ENCODE measurements at places on chromosomes 11 and 22.

GRCh38 chr11:43770173-43770572 is 89.6 kb downstream of the HSD17B12 start:
- DNase-seq, result no peak

DNA sequence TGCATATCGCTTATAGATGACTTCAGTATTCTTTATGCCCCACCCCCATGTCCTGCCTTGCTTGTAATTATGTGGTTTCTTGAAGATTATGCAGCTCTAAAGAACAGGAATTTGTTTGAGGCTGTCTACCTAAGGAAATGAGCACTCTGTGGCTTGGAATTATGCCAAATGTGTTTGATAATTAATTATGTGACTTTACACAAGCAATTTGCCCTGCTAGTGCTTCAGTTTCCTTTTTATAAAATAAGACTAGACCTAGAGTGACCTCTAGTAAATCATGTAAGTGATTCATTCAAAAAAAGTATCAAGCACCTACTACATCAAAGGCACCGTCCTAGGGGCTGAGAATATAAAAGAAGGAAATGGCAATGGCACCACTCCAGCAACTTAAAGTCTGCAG is 491.5 kb upstream of the KIRREL3 start:
- DNase-seq, result no peak

DNA sequence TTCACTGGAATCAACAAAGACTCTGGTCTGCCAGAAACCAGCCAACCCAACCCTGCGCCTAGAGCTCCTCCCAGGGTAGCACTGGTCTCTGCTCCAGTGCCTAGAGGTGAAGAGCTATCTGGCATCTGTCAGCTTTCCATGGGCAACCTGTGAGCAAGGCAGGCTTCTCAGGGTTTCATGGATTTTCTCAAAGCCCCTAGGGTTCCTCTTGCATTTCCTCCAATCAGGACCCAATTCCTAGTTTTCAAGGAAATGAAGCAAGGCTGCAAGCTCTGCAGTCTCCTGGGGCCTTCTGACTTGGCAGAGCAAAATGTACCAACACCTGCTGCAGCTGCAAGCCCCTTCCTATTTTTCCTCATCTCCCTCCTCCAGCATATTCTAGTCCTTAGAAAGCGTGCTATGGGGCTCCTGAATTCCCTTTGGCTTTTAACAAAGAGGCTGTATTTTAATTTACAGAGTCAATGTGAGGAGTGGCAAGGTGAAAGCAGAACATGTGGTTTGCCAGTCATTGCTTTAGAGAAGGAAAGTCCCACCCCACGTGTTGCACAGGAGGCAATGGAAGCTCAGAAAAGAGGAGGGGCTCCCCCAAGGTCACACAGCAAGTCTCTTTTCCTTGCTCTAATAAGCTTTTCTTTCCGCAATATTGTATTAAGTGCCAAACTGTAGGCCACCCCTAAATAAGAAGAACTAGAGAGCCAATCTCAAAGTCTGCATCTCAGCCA is 33.0 kb upstream of the RIC3 start:
- no peak for DNase-seq

- no peak for DNase-seq
These were observed 88.2 kb upstream of the LDLRAD3 start for GRCh38 chr11:35855671-35856070.

DNA sequence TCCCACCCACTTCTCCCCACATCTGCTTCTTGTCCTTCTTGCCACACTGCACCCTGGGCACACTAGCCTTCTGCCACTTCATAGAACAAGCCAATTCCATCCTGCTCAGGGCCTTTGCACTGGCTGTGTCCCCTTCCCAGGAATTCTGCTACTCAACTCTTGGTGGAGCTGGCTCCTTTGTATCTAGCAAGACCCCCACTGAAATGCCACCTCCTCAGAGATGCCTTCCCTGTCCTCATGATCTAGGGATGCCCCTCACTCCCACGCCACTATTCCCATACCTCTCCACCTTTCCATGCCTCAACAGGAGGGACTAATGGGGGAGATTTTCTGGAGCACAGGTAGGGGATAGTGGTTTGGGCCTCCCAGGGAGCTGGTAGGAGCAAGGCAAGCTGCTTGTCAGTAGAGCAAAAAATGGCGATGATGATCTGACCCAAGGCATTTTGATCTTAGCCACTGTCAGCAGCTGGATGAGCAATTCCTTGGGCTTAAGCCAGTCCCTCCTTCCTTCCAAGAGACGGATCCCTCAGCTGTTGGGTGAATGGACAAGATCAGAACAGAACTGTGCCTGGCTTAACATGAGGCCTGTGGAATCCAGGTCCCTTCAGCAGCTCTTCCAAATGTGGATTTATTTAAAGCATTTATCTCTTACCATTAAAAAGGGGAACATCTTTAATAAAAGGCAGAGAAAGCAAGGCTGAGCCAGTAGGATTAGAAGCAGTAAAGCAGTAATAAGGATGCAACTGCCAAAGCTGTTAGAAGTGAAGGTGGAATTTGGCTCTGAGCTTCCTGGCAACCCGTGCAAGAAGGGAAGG is 4.0 kb upstream of the PRDM11 start:
- peak; percentile 2 for DNase-seq

- peak; percentile 60 for DNase-seq
These were observed 726 bp downstream of the ST3GAL4 start for GRCh38 chr11:126355926-126356897.

DNA sequence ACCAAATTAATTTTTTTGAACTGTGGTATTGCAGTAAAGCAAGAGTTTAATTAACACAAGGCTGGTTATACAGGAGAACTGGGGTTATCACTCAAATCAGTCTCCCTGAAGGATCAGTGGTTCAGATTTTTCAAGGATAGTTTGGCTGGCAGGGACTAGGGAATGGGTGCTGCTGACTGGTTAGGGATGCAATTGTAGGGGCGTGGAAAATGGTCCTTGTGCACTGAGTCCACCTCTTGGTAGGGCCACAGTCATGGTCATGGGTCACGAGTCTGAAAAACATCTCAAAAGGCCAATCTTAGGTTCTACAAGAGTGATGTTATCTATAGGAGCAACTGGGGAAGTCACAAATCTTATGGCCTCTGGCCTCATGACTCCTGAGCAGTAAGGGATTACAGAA is 27.9 kb downstream of the MCHR1 start:
- DNase-seq, result no peak

DNA sequence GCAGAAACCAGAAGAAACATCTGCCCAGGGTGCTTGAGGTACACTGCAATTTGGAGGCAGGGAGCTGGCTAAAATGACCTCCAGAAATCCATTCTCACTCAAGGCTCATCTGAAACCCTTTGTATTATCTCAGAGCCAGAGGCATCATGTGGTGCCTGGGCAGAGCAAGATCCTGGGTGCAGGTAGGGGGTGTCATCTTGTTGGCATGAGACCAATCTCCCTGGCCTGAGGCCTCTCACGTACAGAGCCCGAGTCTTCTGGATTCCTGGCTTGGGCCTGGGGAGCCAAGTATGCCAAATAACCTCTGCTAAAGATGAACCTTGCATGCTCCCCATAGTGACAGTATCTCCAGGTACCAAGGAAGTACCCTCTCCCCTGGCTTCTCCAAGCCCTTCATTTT is 2.4 kb downstream of the LMO1 start:
- DNase-seq, result no peak

GRCh38 chr11:68766786-68767185 is 15.5 kb upstream of the TESMIN start:
- DNase-seq, result no peak

DNA sequence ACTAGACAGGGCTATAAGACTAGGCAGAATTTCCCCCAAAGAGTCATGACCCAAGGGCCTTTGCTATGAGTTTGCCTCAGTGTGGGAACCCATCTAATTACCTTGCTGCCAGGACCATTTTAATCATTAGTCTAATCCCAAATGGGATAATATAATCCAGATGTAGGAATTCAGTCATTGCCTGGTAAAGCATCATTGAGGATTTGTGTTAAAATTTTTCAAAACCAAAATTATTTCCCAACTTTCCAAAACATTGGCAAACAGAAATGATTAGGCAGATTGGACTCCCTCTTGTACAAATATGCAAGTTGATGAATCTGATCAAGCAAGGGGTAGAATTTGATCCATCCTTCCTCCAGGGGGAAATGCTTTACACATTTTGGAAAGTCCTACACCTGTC is 16.2 kb upstream of the MMP13 start:
- DNase-seq, result no peak

DNA sequence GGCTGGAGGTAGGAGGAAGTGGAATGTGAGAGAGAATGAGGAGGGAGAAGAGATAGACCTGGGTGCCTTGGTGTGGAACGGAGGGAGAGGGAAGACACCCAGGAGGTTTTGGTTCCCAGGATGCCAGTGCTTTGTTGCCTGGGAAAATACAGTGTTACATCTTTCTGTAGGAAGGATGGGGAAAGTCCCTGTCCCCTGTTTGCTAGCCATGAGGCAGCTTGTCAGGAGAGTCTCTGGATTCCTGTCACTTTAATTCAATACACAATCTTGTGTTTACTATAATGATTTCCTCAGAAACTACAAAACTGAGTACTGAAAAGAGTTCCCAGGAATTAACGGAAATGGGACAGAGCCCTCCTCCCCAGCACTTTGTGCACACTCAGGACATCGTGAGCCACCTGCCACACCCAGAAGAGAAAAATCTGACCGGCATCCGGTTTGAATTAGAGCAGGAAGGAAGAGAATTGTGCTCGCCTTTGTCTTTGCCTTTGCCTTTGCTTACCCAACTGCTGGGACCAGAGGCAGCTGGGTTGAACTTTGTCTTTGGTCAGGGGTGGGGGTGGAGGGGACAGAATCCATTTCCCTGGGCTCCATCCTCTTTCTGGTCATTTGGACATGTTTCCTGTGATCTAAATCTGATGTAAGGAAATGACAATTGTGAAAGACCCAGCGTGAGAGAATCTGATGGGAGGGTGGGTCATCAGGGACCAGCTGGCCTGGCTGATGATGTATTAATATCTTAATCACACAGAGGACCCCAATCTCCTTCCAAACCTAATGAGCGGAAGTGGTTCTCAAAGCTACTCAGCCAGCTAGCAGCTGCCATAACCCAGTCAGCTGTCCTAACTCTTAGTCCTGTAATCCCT is 1.3 kb upstream of the LIMK2 start:
- peak; percentile 29 for DNase-seq

DNA sequence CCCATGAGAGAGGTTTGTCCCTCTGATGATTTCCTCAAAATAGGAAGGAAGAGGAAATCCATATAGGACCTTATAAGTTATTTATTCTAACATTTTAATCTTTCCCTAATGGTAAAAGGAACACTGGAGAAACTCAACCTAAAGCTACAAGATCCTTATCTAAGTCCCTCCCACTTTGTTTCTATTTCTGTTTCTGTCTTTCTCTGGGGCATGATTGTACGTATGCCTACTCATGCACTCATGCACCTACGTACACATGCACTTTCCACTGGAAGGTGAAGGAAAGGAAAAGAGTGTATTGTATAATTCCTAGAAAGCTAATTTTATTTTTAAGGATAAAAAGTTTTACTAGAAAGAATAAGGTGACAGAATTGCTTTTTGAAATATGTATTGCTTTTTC is 125.0 kb downstream of the RAB38 start:
- DNase-seq, result no peak

GRCh38 chr11:90218606-90219005 is 4.2 kb downstream of the CHORDC1 start:
- DNase-seq, result no peak

DNA sequence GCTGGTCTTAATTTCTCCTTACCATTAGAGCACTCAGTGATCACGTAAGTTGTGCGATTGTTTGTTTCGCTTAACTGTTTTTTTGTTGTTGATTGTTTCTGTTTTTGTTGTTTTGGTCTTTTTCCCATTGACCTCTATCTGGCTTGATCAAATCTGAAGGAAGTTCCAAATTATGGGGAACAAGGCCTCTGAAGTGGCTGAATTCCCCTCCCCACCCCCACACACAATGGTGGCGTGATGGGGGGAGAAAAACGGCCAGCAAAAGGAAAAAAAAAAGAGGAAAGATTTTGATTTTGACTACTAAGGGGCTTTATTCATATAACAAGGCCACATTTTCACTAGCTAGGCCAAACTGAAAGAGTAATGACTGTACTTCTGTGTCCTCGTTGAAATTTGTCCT is 53.6 kb downstream of the OSBPL5 start:
- no peak for DNase-seq

- peak; percentile 52 for DNase-seq
These were observed 755 bp downstream of the NRIP3 start for GRCh38 chr11:9002920-9003572.

DNA sequence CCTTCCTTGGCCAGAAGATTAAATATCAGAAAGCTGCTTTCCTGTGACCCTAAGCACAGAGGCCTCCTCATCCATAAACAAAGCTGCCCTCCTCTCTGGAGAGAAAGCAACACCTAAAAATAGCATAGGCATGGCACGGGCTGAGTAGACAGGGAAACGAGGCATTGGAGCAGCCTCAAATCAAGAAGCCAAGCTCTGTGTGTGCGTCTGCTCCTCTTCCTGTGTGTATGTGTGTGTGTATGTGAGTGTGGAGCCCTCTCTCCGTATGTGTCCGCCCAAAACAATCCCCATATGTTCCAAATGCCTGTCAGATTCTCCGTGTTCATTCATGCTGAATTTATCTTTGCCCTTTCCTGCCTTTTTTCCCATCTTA is 24.0 kb downstream of the KCNJ5 start:
- DNase-seq, result no peak

DNA sequence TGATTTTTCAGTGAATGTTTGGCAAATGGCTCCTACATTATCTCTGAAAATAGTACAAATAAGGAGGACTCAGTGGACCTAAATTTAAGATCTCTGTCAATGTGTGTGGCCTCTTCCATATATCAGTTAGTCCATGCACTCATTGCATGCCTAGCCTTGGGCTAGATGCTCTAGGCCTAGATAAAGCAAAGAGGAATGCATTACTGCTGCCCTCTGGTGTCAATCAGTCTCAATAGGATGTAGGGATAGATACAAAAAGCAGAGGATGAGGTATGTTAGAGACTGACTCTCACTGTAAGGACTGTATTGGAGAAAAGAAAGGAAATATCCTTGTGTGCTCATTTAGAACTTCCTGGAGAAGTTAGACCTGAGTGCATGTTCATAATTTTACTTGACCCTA is 42.0 kb downstream of the MS4A2 start:
- peak; percentile 77 for DNase-seq

- peak; percentile 25 for DNase-seq
These were observed 55.7 kb downstream of the BCR start for GRCh38 chr22:23236026-23236425.

GRCh38 chr22:19455033-19455432 is 7.5 kb upstream of the C22orf39 start:
- no peak for DNase-seq

- no peak for DNase-seq
These were observed 24.4 kb upstream of the SNX19 start for GRCh38 chr11:130940706-130941105.

DNA sequence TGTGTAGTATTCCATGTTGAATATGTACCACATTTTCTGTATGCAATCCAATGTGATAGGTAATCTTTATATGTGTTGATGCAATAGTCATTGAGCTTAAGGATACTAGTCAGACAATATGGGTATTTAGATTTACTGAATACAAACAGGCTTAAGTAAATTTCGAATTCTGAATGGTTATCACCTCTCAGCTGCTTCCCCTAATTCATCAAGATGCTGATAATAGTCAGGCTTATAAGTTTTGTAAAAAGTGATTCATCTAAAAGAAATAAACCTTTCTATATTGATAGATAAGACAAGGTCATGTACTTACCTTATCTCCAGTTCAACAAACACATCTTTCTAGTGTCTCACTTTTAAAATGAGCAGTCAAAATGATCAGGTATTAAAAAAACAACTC is 205.5 kb downstream of the CASP12 start:
- DNase-seq, result no peak

GRCh38 chr11:111975076-111975806 is 38.1 kb downstream of the DIXDC1 start:
- peak; percentile 34 for DNase-seq

GRCh38 chr22:46352691-46353386 is 17.3 kb downstream of the TRMU start:
- peak; percentile 42 for DNase-seq

GRCh38 chr11:35403765-35404387 is 15.5 kb downstream of the SLC1A2 start:
- no peak for DNase-seq

Data from ELR (cell line).